GF-D8 (cell line): ENCODE measurements at places on chromosomes 16 and 17.

DNA sequence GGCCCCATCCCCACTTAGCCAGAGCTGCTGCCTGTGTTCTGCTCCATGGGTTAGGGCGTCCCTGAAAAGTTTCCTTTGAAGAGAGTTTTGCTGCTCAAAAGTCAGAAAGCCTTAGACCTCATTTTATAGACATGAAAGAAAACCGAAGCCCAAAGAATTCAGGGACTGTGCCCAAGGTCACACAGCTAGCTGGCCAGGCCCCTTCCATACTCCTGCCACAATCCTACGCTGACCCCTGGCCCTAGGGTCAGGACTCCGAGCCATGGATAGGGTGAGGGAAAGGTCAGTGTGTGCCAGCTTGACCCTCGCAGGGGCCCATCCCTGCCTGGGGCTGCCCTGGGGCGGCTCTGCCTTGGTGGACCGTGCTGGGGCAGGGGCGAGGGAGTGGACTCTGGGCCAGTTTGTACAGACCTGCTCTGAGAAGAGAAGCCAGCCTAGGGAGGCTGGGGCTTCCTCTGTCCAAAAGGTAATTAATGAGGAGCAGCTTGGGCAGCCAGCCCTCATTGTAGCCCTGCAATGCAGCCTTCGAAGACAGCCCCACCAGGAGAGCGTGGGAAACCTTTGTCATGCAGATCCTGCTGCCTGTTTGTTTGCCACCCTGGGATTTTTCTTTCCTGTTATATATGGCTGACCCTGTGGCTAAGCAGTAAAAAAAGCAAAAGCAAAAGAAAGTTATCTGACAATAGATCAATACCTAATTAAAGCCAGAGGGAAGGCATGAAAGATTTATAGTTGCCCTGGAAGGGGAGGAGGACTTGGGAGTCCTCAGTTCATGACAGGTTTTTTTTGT, 37.4 kb downstream of the RHBDL3 start:
- DNase-seq: no peak

- DNase-seq: no peak
These were observed 9.1 kb downstream of the TSC2 start for GRCh38 chr16:2056681-2057407.

GRCh38 chr17:17198281-17198680, 7.9 kb downstream of the PLD6 start:
- DNase-seq: no peak

GRCh38 chr17:37123941-37124820, 175.4 kb downstream of the AATF start:
- peak; percentile 83 for DNase-seq
